Right lung (tissue), 10 donors: ENCODE measurements at places on chromosomes 4 and X. TPM values are rescaled to one million over a fixed set of nuclear protein-coding genes. Genes with fewer than 3 reads are reported as not detected.

The CXCL5 gene
- 0.09 TPM for polyA plus RNA-seq

The GAGE2A gene
- not detected for polyA plus RNA-seq

The TMSB15C gene
- polyA plus RNA-seq: 31.9 TPM

The KCNIP4 gene
- polyA plus RNA-seq: 4.1 TPM

The PHKA1 gene
- 4.2 TPM for polyA plus RNA-seq

The LNX1 gene
- 3.9 TPM for polyA plus RNA-seq

The EREG gene
- 0.23 TPM for polyA plus RNA-seq

The LANCL3 gene
- polyA plus RNA-seq: 3.5 TPM
